ENCODE measurements at places on chromosomes 6 and 20. TPM values are rescaled to one million over a fixed set of nuclear protein-coding genes. Genes with fewer than 3 reads are reported as not detected.

Gene GDAP1L1
- not detected for total RNA-seq

Gene CYP21A2
- total RNA-seq: under 0.01 TPM

Gene GJA1
- total RNA-seq: 1,689 TPM

Gene SMLR1
- not detected for total RNA-seq

Gene SYNCRIP
- total RNA-seq: 56.6 TPM

Data from dermis lymphatic vessel endothelial cell (primary cell).